ENCODE measurements at places on chromosomes 6 and 20.

GRCh38 chr20:48574383-48574782 is 253.4 kb downstream of the PREX1 start:
- no peak for DNase-seq

GRCh38 chr20:61767761-61768494 is 297.8 kb downstream of the TAF4 start:
- no peak for DNase-seq

GRCh38 chr6:46288835-46289234 is 118.1 kb upstream of the ENPP5 start:
- no peak for DNase-seq

GRCh38 chr20:23622839-23623343 is 14.9 kb downstream of the CST3 start:
- no peak for DNase-seq

GRCh38 chr20:53463101-53463972 is 130.3 kb downstream of the ZNF217 start:
- no peak for DNase-seq

DNA sequence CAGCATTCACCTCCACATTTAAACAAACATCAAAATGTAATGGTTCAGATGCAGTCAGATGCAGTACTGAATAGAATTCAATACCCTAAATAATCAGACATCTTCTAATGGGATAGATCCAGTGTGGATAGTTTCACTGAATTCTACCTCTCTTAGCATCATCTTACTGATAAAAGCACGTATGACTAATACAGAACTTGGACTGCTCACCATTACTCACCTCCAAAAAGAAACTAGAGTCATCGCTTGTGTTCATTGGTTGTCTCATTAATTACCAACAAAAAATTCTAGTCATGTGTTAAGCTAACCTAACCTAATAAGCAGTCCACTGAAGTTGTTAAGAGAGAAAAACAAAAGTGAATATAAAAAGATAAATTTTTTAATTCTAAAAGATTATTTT is 165.9 kb upstream of the IRAK1BP1 start:
- DNase-seq = no peak

DNA sequence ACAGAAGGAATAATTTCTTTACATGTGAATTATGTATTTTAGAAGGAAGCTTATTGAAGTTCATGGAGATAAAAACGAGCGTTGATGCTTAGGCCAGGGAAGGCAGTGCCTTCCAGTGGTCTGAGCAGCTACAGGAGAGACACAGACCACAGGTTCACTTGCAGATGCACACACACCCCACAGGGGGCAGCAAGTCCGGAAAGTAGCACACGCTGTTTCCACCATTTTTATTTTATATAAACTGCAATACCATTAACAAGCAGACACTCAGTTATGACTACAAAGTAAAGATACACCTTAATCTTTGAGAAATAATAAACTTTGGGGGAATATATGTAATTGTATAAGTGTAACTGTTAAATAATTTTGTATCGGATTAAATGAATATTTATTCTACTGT is 13.5 kb upstream of the DACT2 start:
- no peak for DNase-seq

DNA sequence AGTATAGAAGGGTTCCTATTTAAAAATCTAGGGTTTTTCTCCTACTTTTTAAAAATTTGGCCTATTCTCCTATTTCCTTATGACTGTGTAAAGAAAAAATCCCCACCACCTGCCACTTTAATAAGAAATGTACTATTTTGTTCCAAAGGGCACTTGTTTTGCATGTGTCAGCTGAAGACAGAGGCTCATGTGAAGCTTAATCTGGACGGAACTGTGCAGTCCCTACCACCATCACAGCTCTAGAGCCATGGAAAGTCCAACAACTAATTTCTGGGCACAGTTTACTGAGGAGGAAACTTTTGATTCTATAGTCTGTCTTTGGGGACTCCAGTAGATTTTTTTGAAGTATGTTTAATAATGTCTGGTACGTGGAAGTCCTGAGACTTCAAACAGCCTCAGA is 60.0 kb upstream of the AHI1 start:
- no peak for DNase-seq

- DNase-seq = no peak
Measured at GRCh38 chr6:17714177-17714576, 7.5 kb upstream of the NUP153 start.

- no peak for DNase-seq
Measured at GRCh38 chr20:62428396-62429295, 1.3 kb upstream of the RBBP8NL start.

DNA sequence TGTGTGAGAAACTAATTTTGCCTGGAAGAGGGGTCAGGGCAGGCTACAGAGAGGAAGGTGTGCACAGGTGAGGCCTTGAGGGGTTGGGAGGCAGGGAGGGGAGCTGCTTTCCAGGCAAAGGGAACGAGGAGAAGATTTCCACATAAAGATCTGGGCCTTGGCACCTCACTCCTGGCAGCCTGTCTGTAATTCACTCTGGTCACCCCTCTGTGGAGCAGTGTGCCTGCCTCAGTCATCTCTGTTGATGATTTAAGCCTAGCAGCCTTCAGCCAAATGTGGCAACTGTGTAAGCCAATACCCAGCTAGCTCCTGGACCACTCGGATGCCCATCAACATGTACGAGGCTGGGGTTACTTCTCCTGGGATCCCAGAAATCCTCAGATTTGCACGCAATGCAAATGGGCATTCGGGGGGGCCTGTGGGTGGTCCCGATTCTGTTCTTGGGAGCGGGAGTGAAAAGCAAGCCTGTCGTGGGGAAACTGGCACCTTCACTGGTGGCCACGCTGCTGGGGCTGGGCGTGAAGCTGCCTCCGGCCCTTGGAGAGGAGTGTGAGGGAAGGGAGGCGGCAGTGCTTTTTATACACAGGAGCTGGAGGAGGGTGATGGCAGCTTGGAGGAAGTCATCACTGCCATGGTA is 360.4 kb downstream of the ZFAND3 start:
- DNase-seq = no peak

GRCh38 chr6:158960026-158960425 is 40.0 kb downstream of the RSPH3 start:
- no peak for DNase-seq

DNA sequence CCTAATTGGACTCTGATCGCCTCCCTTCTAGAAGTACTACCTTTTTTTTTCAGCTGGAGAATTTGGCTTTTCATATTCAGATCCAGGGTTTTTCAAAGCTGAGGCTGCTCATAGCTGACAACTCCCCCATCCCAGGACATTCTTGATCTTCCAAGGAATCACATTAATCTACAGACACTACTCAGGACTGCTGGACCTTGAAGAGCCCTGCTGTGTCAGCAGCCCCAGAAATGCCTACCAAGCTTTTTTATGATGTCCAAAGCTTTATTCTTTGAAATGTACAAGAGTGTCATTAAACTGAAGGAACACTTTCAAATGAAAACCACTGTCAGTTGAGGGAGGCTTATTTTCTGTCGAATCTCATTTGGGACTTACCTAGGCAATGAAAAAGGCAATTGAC is 704.1 kb downstream of the PTPRT start:
- DNase-seq = no peak

DNA sequence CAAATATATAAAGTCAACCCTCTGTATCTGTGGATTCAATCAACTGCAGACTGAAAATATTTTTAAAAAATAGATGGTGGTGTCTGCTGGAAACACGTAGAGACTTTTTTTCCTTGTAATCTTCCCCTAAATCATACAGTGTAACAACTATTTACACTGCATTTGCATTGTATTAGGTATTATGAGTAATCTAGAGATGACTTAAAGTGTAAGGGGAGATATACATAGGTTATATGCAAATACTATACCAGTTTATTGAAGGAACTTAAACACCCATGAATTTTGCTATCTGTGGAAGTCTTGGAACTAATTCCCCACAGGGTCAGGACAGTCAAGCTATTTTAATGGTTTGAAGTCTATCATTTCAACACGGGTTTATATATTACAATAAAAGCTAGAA is 10.2 kb downstream of the HDAC2 start:
- no peak for DNase-seq

- no peak for DNase-seq
Measured at GRCh38 chr20:55437798-55438415, 567.4 kb downstream of the CBLN4 start.

DNA sequence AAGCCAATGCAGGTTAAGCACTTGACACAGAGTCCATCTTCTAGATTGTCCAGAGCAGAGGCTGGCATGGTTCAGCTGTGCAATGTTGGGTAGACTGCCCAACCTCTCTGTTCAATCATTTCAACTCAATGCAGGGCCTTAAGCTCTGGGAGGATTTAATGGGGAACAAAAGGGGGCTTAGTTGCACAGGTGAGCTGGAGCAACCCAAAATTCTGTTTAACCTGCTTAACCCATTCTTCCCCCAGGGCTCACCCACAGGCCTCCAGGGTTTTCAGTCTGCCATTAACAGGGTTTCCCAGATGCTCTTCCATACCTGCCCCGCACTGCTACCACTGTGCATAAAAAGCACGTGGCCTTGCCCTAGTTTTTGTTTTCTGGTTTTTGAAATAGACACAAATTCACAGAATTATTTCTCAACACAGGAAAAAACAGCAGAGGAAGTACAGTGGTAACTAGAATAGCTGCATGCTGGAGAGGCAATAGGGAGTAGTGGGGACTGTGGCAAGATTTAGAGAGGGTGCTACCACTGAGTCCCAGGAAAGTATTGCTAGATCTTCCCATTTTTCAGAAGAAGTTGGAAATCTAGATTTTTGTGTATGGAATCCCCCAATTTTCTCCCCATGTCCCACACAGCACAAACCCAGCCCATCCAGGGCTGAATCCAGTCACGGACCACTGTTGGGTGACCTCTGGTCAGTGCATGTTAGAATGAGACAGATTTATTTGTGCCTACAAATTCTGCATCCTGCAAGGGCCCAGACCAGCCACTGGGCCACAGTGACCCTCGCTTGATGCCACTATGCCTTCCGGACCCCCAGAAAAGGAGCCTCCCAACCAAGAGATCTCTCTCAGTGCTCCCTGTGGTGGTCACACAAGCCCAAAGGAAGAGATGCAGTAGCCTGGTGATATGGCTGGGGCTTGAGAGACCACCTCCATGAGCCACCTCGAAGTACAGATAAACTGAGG is 4.6 kb downstream of the PTGIS start:
- DNase-seq = no peak

- DNase-seq = no peak
Measured at GRCh38 chr20:49393803-49394202, 88.7 kb downstream of the KCNB1 start.

DNA sequence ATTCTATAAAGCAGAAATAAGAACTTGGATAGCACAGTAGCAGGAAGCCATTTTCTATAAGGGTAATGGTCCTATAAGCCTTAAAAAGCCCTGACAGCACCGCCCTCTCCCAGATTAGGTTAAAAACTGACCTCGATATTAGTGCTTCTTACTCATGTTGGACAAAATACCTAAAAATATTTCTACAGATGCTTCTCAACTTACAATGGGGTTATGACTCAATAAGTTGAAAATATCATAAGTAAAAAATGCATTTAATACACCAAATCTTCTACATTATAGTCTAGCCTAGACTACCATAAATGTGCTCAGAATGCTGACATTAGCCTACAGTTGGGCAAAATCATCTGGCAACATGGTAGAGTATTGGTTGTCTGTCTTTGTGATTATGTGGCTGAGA is 70.3 kb downstream of the SESN1 start:
- no peak for DNase-seq

- no peak for DNase-seq
Measured at GRCh38 chr6:81933089-81933488, 180.6 kb upstream of the TENT5A start.

- DNase-seq = no peak
Measured at GRCh38 chr6:131231891-131232290, 96.6 kb downstream of the AKAP7 start.

DNA sequence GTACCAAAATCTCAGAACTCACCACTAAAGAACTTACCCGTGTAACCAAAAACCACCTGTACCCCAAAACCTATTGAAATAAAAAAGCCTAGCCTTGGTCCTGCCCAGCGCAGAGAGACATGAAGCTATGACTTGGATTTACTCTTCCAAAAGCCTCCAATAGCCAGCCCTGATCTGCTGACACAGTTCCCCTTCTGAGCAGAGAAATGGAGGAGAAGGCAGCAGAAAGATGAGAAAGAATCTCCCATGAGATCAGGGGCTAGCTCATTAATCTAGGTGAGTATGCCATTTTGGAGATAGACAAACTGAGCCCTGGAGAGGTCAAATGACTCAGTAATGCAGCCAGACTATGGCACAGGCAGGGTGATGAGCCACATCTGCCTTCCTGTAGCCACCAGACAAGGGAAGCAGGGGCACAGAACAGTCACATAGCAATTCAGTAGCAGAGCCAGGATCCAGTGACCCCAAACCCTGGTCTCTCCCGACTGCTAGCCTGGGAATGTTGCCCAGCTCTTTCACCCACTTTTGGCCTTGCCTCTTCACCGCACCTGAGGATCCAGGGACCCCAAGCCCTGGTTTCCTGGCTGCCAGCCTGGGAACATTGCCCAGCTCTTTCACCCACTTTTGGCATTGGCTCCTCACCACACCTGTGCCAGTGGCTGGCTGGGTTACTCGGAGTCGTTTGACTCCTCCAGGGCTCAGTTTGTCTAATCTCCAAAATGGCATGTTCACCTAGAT is 7.2 kb upstream of the SDCBP2 start:
- DNase-seq = no peak

DNA sequence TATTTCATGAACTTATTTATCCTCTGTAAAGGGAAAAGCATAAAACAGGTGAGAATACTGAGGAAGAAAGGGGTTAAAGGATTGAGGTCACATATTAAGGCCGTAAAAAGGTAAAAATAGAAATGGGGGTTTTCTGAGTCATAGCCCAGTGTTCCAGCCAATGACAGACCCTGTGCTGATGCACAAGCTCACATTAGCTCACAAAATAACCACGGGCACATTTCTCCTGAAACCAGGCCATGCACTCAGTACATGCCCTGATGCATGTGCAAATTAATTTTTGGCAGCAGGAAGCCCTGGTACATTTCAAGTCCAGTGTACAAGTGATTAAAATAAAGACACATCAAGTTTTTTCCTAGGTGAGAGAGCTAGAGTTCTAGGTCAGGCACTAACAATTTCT is 194.4 kb downstream of the TMEM200A start:
- no peak for DNase-seq

GRCh38 chr20:41889844-41890224 is 271.7 kb upstream of the CHD6 start:
- no peak for DNase-seq

Measured in NCI-H1092 treated with DMSO at 0.1 percent for 48 hours (cell line).